ENCODE measurements at places on chromosomes 5 and 9.

DNA sequence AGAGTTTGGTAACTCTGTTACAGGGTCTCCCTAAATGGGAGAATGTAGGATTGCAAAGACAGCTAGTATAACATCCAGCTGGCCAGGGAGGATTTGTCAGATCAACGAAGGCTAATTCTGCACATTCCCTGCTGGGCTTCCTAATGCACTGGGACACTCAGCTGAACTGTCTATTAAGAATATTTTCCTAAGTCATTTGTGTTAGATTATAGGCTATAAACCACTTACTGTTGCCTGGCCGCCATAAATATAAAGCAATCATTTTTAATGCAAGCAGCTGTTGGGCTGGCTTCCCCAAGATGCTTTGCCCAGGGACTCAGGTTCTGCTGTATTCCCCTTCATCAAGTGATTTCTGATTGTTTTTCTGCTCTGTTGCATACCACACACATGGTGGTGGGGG lies 35.3 kb upstream of the SLIT3 start:
- no peak for DNase-seq

- no peak for DNase-seq
Measured at GRCh38 chr9:121353241-121354061, 16.6 kb downstream of the STOM start.

GRCh38 chr9:113941526-113941925 lies 65.4 kb downstream of the ZNF618 start:
- no peak for DNase-seq

GRCh38 chr5:26948921-26949320 lies 89.5 kb downstream of the CDH9 start:
- DNase-seq = no peak

DNA sequence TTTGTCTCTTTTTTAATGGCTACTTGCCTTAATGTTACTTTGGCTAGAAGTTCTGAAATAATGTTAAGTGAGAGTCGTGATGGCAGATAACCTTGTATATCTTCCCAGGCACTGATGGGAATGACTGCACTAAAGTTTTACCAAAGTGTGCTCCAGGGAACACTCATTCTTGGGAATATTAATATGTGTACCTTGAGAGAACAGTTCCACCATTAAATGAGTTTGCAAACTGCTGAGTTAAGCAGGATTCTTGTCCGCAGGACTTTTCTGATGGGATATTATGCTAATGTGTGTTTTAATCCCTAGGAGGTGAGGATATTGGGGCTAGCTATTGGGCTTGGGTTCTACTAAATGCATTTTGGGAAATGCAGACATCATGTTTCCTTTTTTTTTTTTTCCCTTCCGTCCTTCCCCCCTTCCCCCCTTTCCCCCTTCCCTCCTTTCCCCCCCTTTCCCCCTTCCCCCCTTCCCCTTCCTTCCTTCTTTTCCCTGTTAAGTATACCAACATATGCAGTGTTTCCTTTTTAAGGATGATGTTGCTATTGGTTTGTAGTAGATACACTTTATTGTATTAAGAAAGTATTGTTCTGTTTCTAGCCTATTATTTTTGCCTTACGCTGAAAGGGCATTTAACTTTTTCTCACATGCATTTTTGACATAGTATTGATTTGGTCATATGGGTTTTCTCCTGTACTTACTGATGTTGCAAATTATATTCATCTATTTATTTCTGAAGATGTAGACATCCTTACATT lies 15.5 kb downstream of the ZBTB34 start:
- DNase-seq = no peak

DNA sequence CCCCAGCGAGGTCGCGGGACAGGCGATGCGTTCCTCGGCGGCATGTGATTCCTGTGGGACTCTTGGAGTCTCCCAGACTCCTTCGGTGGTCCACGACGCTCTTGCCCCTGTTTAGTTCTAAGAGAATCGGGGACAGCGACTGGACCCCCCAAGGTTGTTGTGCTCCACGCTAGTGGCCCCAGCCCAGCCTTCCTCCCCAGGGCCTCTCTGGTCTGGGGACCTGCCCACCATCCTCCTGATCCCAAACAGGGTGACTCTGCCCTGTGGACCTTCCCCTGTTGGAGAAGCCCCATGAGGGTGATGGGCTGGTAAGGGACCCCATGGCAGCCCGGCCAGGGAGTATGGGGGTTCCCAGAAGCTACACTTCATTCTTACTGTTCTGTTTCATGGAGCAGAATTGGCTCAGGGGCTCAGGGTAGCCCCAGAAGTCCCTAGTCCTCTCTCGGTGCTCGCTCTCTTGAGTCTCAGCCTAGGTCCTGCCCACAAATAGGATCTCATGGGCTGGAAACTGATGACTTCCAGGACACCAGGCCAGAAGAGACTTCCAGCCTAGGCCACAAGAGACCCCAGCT lies 880 bp downstream of the CARD19 start:
- DNase-seq = no peak

Measured in NCI-H2029 (cell line).